GM23338 (cell line): ENCODE measurements at places on chromosomes 1 and 21. TPM values are rescaled to one million over a fixed set of nuclear protein-coding genes. Genes with fewer than 3 reads are reported as not detected.

DNA sequence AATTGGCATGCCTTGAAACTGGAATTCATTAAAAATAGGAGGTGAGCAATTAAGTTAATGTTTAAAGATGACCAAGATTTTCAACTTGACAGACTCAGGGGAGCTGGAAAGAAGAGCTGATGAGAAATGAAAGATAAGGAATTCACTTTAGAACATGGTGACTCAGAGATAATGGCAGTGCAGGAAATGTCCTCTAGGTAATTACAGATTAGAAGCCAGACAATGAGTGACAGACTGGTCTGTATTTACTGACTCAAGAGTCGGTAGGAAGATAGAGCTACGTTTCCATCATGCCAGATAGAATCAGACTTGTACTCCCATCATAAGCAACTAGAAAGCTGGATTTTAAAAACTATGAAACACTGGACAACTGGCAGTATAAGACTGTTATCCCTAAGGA, 151.6 kb downstream of the AJAP1 start:
- no peak for DNase-seq

GRCh38 chr1:196131691-196132090, 476.5 kb downstream of the KCNT2 start:
- DNase-seq, result no peak

Gene KCNA3
- 0.32 TPM in 1 of 2 replicates, not detected in the other for polyA plus RNA-seq

DNA sequence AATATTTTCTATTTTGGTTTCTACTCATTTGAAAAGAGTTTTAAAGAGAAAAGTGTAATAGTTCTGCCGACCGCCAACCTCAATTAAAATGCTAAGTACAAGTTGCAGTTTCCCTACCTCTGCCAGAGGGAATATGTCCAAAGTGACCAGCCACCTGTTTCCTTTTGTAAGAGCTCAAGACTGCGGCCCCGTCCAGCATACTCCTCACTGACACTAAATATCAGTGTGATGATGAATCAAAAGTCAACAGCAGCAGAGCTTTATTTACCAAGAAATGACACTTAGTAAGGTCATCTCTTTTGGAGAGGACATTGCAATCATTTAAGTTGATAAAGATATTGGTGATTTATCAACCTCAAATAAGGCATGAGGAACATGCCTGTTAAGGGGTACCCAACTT, 57.4 kb upstream of the NRIP1 start:
- no peak for DNase-seq

- DNase-seq, result no peak
These were observed 3.1 kb downstream of the FUCA1 start for GRCh38 chr1:23864801-23865542.

Gene MX1
- 2.1 and 3.1 TPM in 2 replicates for polyA plus RNA-seq

Gene SLC22A15
- polyA plus RNA-seq, result 2.2 and 2.7 TPM in 2 replicates

Gene ALX3
- polyA plus RNA-seq, result 0.17 TPM in 1 of 2 replicates, not detected in the other

GRCh38 chr1:96333522-96334235, 387.9 kb upstream of the PTBP2 start:
- no peak for DNase-seq

GRCh38 chr1:30876451-30877204, 31.9 kb downstream of the SDC3 start:
- no peak for DNase-seq

Gene HEYL
- polyA plus RNA-seq, result 1.6 and 1.8 TPM in 2 replicates

DNA sequence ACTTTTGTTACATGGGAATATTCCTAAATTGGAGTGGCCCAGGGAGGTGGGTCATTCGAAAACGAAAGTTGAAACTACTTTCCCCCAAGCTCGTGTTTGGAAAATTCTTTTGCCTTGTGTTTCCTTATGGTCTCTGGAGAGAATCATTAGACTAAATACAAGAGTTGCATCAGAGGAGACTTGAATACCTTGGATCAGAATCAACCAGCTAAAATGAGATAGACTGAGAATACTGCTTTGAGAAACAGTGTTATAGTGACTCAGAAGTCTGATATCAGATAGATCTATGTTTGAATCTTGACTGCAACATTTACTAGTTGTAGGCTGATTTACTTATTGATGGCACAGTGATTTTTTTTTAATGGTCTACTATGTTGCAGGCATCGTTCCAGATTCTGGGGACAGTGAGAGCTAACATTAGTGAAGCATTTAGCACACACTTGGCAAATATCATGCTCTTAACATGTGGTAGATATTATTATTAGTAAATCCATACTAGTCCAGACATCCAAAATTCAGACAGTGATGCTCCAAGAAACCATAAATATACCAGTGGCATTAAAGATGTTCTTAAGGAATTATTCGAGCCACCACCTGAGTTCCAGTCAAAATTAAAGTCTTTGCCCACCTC, 12.9 kb upstream of the ACTN2 start:
- no peak for DNase-seq

Gene ZSCAN20
- 0.91 and 0.97 TPM in 2 replicates for polyA plus RNA-seq

- no peak for DNase-seq
These were observed 17.8 kb upstream of the MRPS6 start for GRCh38 chr21:34055615-34056014.

DNA sequence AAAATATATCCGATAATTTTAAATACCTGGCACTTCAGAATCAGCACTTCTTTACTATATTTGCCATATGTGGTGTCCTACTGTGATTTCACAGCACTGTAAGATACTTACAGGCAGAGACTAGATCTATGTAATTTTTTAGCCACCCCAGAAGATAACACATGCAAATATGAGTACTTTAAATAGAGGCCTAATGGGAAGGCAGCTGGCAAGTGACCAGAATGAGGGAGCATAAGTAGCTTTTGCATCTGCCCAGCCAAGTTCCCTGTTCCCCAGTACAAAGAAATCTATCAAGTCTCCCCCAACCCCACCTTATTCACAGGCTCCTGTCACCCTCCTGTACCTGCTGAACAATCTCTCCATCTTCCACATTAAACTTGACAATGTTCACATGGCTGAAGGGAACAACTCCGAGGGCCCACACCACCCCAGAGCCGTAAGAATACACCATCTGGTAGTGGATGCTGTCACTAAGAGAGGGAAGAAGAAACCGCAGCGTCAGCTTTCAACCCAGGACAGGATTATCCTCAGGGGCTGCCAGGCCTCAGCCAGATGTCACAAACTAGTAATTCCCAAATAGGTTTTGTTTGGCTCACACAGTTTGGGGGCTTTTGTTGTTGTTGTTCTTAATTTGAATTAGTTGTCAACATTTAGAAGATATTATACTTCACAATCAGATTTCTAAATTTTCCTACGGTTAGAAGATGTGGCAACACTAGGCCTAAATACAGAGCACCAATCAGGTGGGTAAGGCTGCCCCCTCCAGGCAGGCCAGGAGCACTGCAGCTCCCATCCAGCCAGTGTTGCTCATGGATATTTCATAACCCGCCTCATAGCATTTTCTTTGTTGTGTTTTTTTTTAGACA, 10.4 kb downstream of the EMC1 start:
- DNase-seq, result peak; percentile 61

DNA sequence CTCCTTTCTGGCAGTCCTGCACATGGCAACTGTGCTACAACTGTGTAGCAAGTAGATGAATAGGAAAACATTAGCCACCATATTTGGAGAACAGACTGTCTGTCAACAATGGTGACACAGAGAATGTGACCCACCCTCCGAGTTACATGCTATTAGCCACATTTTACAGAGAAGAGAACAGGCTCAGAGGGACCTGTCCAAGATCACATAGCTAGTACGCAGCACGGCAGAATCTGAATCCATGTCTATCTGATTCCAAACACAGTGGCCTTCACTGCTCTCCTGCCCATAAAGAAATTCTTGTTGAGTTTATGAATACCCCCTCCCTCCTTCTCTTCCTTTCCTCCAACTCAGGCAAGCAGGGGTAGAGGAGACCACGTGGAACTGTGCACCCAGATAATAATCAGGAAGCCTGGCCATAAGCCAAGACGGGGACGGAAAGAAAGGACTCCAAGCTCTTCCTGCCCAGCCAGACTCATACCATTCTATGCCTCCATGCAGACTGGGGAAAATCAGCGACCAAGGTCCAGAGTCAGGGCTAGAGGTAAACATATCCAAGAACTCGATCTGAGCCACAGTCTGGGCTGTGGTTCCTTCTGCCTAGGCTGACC, 78.8 kb downstream of the TRABD2B start:
- DNase-seq, result no peak

DNA sequence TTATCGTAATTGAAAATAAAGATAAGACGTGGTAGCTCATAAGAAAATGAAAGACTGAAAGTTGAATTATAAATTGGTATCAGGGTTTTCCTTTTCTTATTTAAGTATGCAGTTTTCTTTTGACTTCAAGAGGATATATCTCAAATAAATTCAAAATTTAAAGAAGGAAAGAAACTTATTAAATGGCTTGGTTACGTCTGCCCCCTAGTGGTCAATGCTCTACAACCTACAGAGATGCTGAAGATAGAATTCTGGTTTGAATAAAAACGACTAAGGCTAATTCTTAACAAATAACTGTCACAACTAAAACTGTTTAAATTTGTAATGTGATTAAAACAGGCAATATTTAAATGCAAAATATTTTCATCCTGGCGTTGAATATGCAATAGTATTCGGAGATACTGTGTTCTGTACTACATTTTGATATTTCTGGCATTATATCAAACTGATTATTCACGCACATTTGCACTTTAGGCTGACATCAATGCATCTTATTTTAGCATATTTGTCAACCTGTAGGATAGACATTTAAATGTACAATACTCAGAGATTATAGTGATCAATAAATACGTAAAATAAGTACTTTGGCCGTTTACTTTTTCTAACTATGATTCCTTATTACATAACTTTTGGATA, 26.8 kb downstream of the IFI44 start:
- DNase-seq, result peak; percentile 81

DNA sequence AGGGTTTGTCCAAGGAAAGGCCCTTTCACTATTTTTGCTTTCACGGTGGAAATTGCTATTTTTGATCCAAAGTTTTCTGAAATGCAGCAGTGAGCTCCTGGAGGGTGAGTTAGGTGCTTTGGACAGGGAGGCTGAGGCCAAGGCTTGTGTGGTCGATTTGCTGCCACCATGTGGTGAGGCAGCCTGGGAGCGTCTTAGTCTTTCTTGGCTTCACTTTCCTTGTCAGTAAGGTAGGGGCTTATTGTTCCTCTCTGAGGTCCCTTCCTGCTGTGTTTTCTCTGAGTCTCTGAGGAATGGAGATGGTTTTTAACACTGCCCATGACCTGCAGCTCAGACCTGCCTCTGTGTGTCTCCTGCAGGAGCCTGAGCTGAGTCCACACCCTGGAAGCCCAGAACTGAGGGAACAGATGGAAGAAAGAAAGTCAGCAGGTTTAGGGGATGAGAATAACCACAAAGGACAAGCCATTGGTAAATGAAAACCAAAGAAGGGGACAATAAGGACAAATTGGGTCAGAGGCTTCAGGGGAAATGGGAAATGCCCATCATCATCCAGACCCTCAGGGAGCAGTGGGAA, 20.1 kb upstream of the S100A10 start:
- DNase-seq, result peak; percentile 87

DNA sequence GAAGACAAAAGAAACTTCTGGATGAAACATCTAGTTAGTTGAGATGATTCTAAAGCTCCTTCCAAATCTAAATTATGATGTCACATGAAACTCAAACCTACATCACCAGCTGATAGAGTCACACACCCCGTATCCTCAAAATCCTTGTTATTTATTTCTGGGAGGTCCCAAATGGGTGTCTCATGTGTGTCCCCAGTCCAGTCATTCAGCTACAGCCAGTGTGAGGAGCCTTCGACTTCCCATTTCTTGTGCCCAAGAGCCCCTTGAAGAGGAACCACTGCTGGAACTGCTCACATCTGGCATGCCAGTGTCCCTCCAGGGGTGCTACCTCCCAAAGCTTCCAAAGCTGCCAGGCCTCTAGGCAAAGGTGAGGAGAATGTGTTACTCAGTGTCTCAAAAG, 32.5 kb upstream of the KCNA3 start:
- no peak for DNase-seq

DNA sequence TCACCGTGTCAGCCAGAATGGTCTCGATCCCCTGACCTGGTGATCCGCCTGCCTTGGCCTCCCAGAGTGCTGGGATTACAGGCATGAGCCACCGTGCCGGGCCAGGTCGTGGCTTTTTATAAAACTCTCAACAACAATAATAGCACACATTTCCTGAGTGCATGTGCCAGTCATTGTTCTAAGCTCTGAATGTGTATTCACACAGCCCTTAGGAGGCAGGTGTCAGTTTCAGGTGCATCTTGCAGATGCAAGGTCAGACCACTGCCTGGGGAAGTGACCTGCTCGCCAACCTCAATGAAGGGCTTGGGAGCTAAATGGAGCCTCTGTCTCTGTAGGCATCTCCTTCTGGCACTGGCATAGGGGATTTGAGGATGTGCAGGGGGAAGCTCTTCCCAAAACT, 1.6 kb upstream of the LEFTY2 start:
- DNase-seq, result no peak

- DNase-seq, result peak; percentile 50
These were observed 508.8 kb upstream of the ZP4 start for GRCh38 chr1:238399558-238399957.

DNA sequence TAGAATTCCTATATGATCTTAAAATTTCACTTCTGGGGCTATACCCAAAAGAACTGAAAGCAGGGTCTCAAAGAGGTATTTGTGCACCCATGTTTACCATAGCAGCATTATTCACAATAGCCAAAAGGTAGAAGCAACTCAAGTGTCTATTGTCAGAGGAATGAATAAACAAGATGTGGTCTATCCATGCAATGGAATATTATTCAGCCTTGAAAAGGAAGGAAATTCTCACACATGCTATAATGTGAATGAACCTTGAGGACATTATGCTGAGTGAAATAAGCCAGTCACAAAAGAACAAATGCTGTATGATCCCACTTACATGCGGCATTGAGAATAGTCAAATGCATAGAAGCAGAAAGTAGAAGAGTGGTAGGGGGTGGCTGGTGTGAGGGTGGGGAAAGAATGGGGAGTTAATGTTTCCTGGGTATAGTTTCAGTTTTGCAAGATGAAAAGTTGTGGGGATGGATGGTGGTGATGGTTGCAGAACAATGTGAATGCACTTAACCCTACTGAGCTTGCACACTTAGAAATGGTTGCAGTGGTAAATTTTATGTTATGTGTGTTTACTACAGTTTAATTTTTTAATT, 122.4 kb downstream of the TOMM20 start:
- no peak for DNase-seq

Gene VN1R5
- polyA plus RNA-seq, result not detected in 2 replicates

GRCh38 chr1:2605509-2606395, 19.2 kb downstream of the PRXL2B start:
- DNase-seq, result no peak

Gene KCTD3
- polyA plus RNA-seq, result 29.4 and 30.1 TPM in 2 replicates

Gene FAM177B
- not detected in 2 replicates for polyA plus RNA-seq

Gene TMEM50A
- polyA plus RNA-seq, result 181 and 189 TPM in 2 replicates

Gene ELF3
- polyA plus RNA-seq, result 10.9 and 12.3 TPM in 2 replicates

- no peak for DNase-seq
These were observed 256.5 kb downstream of the ZNF648 start for GRCh38 chr1:181804989-181805388.

DNA sequence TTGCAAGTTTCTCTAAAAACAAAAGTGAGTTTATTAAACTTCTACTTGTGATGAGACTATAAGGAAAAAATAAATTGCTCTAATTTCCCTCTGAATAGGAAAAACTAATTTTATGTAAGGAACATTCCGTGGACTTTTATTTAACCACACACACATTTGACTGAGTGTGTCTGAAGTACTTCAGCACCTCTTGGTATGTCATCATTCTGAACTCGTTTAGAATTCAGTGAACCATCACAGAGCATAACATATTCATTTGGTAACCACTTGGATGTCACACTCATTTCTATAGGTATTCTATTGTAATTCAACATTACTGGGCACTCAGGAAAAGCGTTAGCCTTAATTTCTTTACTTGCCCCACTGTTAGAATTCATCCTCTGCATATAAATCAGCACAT, 79.1 kb downstream of the RGS21 start:
- DNase-seq, result no peak

Gene REN
- polyA plus RNA-seq, result not detected in 2 replicates

Gene CD247
- 1.2 and 1.6 TPM in 2 replicates for polyA plus RNA-seq

Gene MPZ
- polyA plus RNA-seq, result 2.2 and 4.0 TPM in 2 replicates

Gene AIRE
- polyA plus RNA-seq, result not detected in 2 replicates
